ENCODE measurements at places on chromosomes 16 and 17.

DNA sequence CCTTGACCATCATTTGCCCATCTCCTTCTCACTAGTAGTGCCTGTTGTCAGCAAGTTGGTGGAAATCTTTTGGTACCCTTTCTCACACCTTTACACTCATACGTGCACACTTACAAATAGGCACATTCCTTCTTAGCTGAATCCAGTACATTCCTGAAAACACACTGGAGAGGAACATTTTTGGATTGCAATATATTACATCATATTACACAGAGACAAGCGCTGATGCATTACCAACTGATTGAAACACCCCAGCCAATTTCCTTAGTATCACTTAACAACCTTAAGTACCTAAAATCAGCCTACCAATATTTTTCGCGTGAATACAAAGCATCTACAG is 64.1 kb downstream of the PLCG2 start:
- no peak for DNase-seq

DNA sequence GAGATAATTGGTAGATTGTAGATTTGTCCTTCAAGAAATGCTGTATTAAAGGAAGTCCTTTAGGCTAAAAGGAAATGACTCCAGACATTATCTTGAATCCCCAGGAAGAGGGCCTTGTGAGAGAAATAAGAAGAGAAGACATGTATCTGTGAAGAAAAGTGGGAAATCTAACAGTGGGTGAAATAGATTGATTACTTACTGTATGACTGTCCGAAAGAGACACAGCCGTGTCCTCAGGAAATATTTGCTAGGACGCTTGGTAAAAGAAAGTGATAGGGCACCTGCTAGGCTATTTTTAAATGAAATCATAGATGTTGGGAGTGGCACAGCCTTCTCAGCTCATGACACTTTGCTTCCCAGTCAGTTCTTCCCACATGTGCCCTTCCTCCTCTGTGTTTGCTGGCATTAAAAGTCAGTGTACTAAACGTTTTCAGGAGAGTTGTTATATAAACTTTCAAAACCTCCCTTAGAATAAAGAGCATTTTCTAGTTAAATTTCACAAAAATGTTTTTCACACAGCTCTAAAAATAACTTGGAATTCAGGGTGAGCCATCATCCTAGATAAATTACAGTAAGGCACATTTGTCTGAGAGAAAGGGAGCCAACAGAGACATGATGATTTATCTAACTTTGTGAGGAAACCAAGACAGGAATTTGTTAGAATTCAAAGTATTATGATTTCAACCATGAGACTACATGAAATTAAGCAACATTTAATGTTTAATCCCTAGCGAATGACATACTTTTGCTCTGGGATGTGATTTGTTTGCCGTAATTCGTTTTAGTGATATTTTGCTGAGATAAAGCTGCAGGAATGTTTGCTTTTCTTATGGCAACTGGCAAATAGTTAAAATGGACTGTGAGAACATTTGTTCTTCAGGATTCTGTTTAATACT is 35.0 kb downstream of the DHRS7B start:
- DNase-seq, result no peak

- peak; percentile 97 for DNase-seq
These were observed 12.7 kb upstream of the CD300A start for GRCh38 chr17:74453665-74454196.

DNA sequence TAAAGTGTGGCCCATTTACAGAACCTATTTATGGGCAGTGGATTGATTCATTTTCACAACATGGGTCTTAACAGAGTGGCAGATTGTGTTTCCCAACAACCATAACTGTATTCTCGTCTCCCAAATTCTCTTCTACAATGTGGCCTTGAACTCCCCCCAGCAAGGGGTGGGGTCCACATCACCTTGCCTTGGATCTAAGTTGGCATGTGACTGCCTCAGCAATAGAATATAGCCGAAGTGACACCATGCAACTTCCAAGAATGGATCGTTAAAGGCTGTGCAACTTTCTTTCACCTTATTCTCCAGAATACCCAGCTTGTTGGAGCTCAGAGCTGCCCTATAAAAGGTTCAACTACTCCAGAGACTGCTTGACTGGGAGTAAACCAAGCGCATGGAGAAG is 72.0 kb upstream of the CDH5 start:
- DNase-seq, result no peak

GRCh38 chr17:8537734-8538133 is 92.8 kb downstream of the MYH10 start:
- DNase-seq, result no peak

GRCh38 chr17:2111691-2112090 is 56.8 kb downstream of the HIC1 start:
- no peak for DNase-seq

DNA sequence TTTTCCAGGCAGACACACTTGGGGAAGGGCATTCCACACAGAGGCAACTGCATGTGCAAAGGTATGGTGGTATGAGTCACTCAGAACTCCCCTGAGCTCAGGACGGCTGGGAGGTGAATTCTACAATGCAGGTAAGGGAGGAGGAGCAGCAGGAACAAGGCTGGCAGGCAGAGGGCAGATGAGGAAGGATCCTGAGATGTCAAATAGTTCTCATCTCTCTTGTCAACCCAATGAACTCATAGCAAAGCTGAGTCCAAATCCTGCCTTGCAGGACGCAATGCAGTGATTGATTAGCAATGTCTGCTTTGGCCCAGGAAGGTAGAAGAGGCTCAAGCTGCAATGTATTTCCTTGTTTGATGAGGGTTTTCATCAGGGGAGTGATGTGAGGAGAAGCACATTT is 243.5 kb downstream of the XYLT1 start:
- DNase-seq, result no peak

DNA sequence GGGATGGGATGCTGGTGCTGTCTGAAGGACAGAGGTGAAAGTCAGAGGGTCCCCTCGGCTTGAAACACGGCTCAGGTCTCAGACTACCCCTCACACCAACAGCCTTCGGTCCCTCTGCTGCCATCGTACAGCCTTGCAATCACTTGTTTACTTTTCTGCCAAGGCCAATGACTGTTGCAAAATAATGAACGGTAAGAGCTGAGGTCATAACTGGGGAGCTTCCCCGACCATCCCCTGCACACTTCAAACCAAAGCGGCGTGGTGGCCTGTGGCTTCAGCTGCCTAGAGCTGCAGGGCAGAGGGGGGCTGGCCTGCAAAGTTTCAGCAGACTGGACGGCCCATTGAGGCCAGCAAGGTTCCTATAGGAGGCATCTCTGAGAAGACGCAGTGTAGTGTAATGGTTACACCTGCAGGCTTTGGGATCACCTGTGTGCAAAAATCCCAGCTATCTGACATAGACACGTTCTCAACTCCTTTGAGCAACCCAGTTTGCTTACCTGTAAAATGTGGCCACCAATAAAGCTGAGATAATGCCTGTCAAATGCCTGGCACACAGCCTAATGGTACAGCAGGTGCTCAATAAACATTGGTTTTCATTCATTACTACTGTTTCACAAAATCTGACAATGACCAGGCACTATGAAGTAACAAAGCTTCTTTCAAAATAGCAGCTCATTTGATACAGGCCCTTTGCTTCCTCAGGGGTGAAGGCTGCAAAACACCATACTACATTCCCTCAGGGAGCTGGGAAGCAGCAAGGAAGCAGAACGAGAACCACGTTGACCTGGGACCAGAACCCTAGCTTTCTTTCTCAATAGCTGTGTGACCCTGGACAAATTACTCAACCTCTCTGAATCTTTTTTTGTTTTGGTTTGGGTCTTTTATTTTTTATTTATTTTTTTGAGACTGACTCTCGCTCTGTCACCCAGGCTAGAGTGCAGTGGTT is 5.0 kb downstream of the PAM16 start:
- no peak for DNase-seq

DNA sequence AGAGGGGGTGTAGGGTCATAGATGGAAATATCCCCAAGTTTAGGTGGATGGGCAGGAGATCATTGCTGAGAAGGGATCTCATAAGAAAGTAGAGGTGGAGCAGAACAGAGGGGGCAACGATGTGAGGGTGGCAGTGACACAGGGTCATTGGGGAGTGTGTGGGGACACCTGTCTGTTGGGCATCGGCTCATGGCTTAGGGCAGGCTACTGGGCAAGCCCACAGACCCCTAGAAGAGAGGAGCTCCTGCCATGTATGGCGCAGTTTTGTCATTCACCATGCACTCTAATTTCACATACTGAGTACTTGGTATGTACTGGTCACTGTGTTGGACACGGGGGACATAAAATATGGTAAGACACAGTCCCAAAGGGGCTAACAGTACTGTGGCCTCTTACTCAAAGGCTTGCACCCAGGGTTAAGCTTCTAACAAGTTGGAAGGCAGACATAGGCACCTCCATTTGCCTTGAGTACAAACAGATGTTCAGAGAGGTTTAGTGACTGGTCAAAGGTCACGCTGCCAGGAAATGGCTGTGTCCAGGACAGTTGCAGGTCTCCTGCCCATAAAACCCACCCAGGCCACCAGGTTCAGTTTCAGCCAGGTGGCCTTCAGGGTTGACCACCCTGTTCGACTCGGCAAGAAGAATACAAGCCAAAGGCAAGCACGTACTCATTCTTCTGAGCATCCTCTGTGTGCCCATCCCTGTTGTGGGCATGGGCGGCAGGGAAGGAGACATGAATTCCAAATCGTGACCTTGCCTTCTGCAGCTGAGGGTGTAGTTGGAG is 580.2 kb downstream of the KCNJ18 start:
- DNase-seq, result no peak

DNA sequence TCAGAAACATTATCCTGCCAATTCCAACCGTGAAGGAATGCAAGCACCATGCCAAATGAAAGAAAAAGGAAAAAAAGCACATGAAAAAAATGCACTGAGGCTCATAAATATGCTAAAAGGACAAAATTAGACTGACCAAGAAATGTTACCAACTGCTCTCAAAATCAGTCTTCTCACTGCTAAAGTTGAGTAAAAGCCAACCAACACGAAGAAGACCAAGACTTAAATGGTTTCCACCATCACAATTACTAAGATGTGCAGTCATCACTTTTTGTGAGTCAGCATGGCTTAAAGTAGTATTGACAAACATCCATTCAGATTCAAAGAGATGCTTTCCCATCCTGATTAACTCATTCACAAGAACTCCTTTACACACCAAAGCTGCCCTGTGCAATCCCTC is 16.4 kb downstream of the CDYL2 start:
- no peak for DNase-seq

DNA sequence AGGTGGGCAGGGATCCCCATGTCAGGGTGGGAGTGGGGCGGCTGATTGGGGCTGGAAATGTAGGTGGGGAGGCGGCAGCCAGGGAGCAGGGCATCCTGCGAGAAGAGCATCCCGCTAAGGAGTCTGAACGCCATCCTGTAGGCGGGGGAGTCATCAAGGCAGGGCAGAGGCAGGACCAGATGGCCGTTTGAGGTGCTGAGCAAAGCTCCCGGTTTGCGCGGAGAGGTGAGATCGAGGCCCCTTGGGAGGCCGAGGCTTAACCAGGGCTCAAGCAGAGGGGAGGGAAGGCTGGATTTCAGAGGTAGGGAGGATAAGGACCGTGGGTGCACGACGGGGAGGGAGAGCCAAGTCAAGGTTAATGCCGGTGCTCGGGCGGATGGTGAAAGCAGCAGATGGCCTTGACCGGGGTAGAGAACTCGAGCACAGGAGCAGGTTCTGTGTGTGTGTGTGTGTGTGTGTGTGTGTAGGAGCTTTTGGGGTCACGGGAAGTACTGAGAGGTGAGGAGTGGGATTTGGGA is 472 bp upstream of the NME2 start:
- DNase-seq, result no peak

DNA sequence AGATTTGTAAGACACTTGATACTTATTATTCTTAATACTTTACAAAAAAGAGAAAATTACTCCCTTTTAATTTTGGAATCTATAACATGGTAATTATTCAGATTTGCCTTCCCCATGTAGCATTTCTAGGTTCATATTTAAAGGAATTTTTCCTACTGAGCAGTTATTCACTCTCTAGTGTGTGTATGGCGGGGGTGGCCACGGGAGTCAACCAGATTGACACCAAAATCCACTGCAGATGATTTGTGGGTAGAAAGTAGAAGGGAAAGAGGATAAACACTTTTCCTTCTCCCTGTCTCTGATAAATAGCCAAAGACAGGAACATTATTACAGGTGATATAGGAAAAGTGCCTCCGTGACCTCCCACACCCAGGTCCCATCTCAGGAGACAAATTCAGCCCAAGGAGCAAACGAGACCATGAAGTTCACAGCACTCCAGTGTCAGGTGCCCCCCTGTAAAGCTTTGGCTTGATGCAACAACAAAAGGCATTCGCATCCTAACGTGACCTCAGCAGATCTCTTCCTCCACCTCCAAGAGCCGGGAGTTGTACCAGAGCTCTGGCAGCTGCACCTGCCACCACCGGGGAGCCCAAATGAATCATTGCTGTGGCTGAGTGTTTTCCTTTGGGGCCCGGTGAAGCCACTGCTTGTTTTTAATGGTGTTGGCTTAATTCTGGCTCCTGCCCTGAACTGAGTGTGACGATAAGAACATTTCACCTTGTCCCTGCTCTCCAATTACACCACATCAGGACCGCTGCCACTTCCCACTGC is 92.7 kb upstream of the NOL11 start:
- no peak for DNase-seq

DNA sequence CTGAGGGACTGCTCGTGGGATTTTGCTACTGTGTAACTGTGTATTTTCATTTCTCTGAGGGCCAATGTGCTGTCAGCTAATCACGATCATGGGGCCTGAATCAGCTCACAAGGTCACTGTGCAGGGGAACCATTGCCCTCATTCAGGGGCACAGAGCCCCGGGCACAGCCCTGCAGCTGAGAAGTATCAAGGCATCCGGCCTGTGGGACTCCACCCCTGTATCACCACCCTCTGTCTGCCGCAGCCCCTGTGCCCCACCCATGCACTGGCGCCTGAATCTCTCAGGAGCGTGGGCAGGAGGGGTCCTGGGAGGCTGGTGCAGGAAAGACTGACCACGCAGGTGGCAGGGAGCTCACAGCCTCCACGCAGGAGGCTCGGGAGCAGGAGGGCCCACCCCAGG is 43.4 kb upstream of the RASD1 start:
- no peak for DNase-seq

DNA sequence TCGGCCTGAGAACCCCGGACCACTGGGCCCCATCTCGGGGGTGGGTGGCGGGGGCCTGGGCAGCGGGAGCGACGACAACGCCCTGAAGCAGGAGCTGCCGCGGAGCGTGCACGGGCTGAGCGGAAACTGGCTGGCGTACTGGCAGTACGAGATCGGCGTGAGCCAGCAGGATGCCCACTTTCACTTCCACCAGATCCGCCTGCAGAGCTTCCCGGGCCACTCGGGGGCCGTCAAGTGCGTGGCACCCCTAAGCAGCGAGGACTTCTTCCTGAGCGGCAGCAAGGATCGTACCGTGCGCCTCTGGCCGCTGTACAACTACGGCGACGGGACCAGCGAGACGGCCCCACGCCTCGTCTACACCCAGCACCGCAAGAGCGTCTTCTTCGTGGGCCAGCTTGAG is 8.9 kb upstream of the SERPINF2 start:
- no peak for DNase-seq
